ENCODE measurements at places on chromosomes 7 and 10.
A peak's percentile ranks its signal among the peaks of the same experiment; 100 is the strongest.

- no peak for DNase-seq
These were observed 13.6 kb upstream of the LIMK1 start for GRCh38 chr7:74069790-74070618.

DNA sequence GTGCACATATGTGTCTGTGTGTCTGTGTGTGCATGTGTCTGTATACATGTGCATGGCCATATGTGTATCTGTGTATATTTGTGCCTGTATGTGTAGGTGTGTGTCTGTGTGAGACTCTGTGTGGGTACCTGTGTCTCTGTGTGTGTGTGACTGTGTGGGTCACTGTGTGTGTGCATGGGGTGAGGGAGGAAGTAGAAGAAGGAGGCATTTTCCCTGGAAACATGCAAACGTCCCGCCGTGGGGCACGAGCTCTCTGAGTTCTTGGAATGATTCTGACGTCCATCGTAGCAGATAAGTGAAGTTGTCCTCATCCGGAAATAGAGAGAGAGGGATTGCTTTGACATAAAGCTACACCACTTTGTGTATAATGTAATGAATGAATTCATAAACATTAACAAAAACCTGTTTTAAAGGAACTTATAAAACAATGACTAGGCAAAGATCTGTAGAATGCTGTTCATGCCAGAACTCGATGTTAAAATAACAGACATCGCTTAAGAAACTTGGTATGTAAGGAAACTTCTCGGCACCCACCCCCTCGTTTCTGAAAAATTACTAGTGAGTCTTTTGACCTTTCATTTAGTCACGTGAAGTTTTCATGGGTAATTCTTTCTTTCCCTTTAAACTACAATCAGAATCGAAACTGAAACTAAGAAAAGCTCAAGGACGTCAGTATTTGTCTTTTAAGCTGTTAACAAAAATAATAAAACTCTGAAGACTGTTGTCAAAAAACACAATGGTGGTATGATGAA is 43.6 kb upstream of the KLF6 start:
- no peak for DNase-seq

DNA sequence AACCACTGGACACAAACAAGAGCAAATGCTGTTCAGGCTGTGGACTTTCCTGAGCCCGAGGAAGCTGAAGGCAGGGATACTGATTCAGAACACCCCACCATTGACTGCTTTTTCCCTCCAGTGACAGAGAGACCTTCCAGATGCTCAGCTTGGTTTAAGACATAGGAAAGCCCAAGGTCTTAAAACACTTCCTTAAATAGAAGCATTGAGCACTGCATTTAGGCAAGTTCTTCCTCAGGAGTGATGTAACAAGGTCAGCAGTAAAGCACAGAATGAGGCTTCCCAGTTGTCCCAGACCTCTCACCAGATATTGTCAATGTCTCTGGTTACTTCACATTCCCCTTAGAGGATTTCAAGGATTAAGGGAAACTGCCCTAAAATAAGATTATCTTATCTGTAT is 19.6 kb upstream of the CDCA7L start:
- no peak for DNase-seq

GRCh38 chr10:98878418-98878817 is 357.2 kb downstream of the HPSE2 start:
- no peak for DNase-seq

DNA sequence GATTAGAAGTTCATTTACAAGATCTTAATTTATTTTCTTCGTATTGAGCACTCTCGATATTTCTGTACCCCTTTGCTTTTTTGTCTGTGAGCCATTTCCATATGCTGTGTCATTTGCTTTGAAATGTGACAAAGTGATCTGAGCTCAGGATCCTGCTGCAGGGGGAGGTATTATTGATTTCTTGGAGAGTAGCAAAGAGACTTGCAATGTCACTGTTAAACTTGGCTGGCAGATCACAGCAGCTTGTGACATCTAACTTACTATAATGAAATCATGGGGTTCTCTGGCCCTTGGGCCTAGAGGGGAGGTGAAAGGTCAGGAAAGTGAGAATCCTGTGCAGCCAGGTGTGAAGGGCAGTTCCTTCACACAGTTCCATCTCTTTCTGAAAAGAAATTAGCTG is 923.4 kb downstream of the REEP3 start:
- no peak for DNase-seq

DNA sequence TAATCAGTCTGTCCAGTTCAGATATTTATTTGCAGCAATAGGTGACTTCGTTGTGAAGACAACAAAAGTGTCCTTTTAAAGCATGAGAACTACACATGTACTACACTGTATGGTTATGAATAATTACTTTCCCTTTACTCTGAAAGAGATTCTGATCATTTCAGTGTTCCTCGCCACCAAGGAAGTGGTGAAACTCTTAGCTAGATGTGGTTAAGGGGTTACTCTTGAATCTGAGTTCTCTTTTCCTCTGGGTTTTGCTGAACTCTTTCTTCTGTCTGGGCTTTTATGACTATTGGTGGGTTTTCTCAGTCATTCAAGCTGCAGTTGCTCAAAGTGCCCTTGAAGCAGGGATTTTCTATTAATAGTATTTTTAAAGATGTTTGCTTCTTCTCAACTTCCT is 127.9 kb upstream of the SEM1 start:
- peak; percentile 3 for DNase-seq

DNA sequence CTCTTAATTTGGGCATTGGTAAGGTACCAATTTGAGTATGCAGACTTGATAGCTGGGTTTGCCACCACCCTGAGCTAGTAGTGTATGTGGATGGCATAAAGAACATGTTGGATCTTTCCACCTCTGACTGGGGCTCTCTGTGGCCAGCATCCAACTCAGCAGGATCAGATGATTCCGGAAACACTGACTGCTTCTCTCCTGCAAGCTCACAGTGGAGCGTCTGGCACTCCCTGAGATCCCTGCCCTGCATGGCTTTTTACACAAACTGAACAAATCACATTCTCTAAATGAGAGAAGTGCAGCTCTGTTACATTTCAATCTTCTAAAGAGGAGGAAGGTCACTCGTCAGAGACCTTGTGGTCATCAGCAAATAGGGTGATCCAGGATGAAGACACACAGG is 1057.5 kb downstream of the NRG3 start:
- DNase-seq = no peak

- DNase-seq = peak; percentile 14
These were observed 147.7 kb upstream of the BMPER start for GRCh38 chr7:33757563-33758165.

DNA sequence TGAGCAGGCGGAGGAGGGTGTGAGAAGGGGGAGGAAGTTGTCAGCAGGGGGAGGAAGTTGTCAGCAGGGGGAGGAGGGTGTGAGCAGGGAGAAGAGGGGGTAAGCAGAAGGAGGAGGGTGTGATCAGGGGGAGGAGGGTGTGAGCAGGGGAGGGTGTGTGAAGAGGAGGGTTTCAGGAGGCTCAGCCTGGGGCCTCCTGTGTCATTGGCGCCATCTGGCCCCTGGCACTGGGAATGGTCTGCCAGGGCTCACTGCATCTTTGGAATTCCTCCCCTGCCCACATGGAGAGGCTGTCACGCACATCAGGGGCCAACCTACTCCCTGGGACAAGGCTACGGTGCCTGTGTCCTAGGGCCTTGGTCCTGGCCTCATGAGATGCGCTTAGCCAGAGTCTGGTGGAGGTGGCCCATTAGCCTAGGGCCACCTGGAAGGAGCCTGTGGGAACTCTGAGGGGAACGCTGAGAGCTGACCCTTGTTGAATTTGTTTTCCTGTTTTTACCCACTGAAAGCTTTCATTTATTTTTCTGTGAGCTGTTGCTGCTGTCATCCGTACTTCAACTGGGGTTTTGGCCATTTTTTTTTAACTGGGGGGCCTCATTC is 18.0 kb downstream of the CAMK2B start:
- DNase-seq = no peak

- no peak for DNase-seq
These were observed 700.7 kb downstream of the PHTF2 start for GRCh38 chr7:78499283-78499682.

GRCh38 chr10:125130916-125131315 is 29.4 kb downstream of the CTBP2 start:
- no peak for DNase-seq

DNA sequence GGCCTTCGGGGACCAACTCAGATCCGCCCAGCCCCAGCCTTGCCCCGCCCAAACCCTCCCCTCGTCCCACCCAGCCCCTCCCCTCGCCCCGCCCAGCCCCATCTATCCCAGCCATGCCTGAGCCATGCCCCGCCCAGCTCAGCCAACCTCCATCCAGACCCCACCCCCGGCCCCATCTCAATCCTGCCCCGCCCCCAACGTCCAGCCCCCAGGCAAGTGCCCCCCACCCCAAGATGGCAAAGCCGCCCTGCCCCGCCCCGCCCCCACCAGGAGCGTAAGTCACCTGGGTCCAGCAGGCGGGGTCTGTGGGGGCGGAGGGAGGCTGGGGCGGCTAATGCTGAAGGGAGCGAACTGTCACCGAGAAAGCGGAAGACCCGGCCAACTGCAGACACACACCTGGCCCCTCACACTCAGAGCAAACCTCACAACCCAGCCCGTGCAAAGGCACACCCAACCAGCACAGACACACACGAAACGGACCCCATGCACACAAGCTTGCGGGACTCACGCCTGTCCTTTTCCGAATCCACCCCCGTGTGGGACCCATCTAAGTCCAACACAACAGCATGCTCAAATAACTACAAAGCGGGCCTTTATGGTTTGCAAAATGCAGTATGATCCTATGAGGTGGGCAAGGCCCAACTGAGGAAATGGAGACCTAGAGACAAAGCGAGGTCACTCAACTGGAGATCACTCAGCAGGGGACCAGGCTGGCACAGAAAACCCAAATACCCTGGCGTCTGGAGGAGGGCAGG is 11.5 kb upstream of the OGA start:
- peak; percentile 42 for DNase-seq

DNA sequence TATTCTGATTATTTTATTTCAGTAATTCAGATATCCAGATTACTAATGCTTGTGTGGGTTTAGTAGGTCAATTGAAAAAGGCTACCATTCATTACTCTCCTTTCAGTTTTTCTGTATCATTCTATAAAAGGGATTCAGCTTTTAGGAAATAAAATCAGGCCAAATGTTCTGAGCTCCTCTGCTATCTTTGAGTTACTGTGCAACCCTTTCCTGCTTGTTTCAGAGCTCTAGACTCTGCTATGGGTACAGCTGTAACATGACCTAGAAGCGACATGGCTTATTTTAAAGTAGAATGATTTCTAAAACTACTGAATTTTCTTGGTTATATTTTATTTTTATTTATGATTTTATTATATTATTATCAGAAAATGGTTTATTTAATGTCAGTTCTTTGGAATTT is 142.8 kb downstream of the LYZL1 start:
- DNase-seq = no peak

DNA sequence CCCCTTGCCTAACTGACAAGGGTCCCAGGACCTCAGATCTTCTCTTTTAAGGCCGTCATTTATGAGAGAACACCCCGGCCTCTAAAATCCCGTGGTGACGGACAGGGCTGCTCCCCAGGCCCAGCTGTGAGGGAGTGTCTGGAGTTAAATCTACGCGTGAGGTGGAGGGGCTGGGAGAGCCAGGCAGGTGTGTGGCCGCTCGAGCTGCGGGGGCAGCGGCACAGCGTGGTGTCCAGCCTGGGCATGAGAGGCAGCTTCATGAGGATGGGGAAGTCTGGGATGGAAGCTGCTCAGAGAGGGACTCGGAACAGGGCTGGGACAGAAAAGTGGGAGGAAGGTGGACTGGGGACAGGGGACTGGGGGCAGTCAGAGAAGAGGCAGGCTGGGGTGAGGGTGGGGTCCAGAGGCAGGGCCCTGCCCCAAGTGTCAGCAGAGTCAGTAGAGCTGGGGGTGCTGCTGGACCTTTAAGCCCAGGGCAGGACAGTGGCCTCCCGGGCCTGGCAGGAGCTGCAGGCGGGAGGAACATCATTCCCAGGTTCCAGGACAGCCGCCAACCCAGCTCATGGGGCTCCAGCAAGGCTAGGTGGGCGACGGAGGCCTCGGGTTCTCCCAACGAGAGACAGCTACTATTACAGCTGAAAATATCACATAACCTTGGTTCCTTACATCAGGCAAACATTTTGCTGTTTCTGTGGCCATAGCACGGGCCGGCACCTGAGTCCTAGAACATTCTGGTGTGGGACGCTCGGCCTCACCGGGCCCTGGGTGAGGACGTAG is 55.2 kb downstream of the JAKMIP3 start:
- no peak for DNase-seq

GRCh38 chr7:38168890-38169570 is 9.0 kb upstream of the STARD3NL start:
- DNase-seq = no peak

- DNase-seq = no peak
These were observed 262.4 kb downstream of the CDK14 start for GRCh38 chr7:90858546-90858945.

DNA sequence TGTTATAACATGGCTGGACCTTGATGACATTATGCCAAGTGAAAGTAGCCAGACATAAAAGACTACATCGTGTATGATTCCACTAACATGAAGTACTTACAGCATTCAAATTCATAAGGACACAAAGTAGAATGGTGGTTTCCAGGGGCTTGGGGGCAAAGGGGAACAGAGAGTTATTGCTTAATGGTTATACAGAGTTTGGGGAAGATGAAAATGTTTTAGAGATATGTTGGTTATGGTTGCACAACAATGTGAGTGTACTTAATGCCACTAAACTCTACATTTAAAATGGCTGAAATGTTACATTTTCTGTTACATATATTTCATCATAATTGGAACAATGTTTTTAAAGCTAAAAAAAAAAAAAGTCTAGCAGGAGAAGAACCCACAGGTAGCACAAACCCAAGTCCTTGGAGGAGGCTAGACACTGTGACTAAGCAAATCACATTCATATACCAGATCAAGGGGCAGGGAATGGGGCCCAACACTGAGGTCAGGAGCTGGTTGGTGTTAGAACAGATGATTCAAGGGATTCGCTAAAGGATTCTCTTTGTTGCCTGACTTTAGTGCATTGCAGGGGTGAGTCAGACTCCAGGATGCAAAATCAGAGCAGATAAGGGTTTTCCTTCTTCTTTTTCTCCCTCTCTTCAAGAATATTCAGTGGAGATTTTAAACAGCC is 25.1 kb upstream of the AOAH start:
- no peak for DNase-seq

DNA sequence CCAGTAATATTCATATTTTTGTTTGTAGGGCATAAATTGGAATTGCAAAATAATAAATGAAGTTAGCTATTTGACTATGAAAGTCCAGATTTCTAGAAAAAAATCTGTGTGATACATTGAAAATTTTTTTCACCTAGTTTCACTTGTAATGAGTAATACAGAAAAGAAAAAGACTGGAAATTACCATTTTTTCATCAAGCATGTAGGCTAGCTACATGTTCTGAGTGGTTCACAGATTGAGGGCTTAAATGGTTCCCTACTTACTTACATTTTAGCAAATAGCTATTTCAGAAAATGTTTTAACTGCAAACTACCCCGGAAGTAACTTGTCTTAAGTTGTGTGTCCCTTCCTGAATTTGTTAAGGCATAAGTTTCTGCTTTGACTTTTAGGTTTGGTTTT is 396.0 kb downstream of the PHF14 start:
- no peak for DNase-seq

GRCh38 chr7:69577221-69577620 is 21.1 kb upstream of the AUTS2 start:
- DNase-seq = no peak

Measured in activated CD4-positive, alpha-beta T cell treated with anti-CD3 and anti-CD28 coated beads for 24 hours (primary cell).